ENCODE measurements at places on chromosomes 7 and 10.

GRCh38 chr7:47807756-47808155 lies 140.5 kb downstream of the PKD1L1 start:
- no peak for DNase-seq

- no peak for DNase-seq
These were observed 10.7 kb downstream of the NODAL start for GRCh38 chr10:70430493-70431445.

DNA sequence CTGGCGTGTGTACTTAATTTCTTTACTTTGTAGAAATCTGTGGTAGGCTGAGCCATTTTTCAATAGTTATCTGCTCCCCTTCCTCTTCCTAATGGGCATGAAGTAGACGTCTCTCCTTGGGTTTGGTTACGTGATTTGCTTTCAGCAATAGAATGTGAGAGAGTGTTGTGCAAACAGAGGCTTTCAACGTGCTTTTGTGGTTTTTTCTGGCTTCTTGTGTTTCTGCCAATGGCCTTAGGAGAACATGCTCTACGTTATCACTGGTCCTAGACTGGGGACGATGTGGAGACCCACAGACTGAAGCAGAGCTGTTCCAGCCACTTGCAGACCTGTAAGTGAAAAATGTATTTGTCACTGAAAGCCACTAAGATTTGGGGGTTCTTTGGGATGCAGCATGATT lies 107.2 kb upstream of the NPTX2 start:
- DNase-seq: no peak

DNA sequence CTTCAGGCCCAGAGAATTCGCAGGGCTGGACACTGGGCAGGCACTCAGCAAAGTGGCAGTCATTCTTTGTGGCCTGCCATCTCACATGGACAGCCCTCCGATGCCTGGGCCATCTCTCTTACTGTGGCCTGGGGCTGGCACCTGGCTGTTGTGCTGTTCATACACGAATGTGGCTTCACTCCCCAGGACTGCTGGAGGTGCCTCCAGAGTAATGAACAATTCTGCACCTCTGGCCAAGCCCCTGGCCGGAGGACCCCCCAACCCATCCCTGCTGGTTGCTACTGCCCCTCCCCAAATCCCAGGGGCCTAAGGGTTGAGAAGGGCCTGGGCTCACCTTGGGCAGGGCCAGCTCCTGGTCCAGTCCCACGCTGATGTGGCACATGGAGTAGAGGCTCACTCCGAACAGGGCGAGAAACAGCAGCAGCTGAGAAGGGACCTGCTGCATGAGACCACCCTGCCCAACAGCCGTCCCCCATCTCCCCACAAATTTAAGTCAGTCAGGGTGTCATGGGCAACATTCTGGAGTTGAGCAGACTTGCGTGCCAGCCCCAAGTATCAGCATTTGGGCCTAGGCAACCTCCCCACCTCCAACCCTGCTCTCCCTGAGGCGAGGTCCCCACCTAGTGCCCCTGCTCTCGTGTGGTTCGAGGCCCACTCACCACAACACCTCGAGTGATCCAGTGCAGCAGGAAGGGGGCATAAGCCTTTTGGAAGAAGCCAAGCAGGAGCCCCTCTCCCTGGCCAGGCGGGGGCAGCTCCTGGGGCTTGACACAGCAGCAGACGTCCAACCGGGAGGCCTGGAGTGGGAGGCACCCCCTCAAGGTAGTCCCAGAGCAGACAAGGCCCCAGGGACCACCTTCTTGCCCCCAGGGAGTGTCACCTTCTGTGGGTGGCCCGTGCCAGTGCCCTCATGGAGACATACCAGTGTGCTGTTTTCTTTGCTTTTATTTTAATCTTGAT lies 9.4 kb downstream of the NPC1L1 start:
- DNase-seq: no peak

DNA sequence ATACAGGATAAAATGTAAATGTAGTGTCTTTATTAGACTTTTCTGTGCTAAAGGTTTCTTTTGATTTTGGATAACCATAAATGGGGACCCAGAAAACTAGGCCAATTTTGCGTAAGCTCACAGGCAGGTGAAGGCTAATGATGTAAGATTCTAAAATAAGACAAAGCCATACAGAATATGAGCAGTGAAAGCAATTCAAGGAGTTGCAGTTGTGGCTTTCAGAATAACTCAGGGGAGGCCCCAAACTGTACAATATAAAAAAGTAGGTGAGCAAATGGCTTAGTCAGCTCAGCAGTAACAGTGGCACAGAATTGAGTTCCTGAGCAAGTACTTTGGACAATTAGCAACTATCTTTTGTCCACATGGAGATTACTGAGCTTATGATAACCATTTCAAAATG lies 81.7 kb upstream of the NRP1 start:
- no peak for DNase-seq

All from activated CD4-positive, alpha-beta T cell treated with anti-CD3 and anti-CD28 coated beads, Interleukin-2, amount 50 U/mL, for 24 hours (primary cell).